NCI-H446 (cell line): ENCODE measurements at places on chromosomes 2 and 18.

- no peak for DNase-seq
These were observed 40.8 kb upstream of the PXDN start for GRCh38 chr2:1784986-1785617.

DNA sequence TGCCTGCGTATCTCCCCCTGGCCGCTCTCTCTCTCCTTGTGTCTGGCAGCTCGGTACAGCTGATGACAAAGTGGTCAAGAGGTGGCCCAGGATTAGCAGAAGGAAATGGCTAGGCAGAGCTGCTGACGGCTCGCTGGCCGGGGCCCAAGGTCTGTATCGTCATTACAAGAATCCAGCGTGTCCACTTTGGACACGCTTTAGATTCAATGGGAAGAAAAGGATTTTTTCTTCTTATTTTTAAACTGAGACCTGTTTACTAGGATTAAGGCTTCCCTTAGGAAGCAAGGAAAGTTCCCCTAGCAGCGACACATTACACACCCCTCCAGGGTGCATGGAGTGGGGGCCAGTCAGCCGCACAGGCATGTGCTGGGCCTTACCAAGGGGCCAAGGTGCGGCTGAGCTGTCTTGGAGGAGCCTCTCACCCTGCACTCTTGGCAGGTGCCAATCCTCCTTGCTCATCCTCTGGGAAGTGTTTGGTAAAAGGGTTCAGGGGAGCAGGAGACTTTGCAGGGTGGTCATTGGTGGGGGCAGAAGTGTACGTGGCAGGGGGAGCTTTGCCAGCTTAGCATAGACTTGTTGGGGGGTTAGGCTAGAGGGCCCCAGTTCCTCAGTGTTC lies 76.8 kb downstream of the POLR1A start:
- no peak for DNase-seq

DNA sequence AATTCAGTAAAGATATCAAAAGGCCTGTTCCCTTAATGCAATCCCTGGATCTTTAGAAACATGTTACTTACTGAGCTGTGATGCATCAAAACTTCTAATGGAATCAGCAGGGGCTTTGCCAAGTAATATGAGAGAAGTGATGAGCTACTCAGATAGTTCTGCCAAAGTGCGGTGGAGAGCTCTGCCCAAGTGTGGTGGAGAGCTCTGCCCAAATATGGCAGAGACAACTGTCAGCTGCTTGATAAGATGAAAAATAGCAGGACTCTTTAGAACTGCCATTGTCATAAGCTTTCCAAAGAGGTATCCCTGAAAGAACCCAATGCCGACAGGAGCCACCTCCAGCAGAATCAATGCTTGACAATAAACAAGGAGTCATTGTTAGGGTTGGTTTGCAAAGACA lies 167.9 kb upstream of the SLC39A10 start:
- DNase-seq: peak; percentile 83

DNA sequence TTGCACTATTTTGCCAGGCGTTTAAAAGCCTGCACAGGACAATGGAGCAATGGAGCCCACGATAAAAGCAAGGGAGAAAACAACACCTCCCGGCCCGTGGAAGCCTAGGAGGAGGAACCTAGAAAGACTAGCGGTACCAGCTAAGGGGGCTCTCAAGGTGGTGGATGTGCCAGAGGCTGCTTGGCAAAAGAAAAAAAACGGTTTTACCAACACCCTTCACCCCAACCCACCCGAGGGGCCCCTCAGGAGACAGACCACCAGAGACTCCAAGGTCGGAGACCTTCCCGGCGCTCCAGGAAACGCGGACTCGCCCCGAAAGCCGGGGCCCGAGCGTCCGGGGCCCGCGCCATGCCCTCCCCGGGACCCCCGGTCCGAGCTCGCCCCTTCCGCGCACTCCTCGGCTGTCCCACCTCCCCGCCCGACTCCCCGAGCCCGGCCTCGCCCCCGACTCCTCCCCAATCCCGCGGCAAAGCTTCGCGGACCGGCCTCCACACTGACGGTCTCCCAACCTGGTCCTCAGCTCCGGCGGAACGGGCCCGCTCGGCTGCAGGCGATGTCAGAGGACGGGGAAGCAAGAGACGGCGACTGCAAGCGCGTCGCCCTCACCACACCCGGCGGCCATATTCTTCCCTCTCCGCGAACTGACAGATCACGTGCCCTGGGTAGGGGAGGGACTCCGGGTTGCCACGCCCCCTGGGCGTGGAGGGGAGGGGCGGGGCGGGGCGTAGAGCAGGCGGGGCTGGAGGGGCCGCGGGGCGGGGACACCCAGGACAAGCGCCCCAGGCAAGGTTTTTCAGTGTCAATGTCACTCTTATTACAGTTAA lies at the start of gene KIDINS220:
Gene KIDINS220, minus strand, starts transcription at position 643 of the 824 bp plus-strand sequence. CDS start 10,520 bp downstream, outside the sequence.
- DNase-seq: peak; percentile 75

GRCh38 chr2:239249048-239249447 lies 151.8 kb downstream of the HDAC4 start:
- DNase-seq: no peak

- peak; percentile 64 for DNase-seq
These were observed 212.1 kb upstream of the NCKAP5 start for GRCh38 chr2:133780099-133780996.

DNA sequence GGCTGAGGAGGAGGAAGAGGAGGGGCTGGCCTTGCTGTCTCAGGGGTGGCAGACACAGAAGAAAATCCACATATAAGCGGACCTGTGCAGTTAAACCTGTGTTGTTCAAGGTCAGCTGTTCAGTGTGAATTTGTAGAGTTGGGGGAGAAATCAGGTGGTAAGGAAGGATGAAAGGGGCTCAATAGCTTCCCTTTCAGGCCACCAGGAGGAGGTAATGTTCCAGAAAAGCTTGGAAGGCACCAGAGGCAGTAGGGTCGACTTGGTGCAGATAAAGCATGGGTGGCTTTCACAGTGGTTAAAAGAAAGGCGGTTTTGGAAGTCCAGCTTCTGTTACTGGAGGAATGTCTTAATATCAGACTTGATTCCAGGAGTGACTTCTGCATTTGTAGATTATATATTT lies 167.4 kb downstream of the THSD7B start:
- peak; percentile 73 for DNase-seq

- peak; percentile 36 for DNase-seq
These were observed 35.8 kb downstream of the SKOR2 start for GRCh38 chr18:47215554-47216138.

GRCh38 chr2:26847655-26848335 lies at the start of gene DPYSL5:
Gene DPYSL5, plus strand, starts transcription at chr2:26848132. Its CDS starts 50,368 bp downstream, at chr2:26898500.
- peak; percentile 90 for DNase-seq

- no peak for DNase-seq
These were observed 152.4 kb upstream of the KCTD1 start for GRCh38 chr18:26700728-26701127.

DNA sequence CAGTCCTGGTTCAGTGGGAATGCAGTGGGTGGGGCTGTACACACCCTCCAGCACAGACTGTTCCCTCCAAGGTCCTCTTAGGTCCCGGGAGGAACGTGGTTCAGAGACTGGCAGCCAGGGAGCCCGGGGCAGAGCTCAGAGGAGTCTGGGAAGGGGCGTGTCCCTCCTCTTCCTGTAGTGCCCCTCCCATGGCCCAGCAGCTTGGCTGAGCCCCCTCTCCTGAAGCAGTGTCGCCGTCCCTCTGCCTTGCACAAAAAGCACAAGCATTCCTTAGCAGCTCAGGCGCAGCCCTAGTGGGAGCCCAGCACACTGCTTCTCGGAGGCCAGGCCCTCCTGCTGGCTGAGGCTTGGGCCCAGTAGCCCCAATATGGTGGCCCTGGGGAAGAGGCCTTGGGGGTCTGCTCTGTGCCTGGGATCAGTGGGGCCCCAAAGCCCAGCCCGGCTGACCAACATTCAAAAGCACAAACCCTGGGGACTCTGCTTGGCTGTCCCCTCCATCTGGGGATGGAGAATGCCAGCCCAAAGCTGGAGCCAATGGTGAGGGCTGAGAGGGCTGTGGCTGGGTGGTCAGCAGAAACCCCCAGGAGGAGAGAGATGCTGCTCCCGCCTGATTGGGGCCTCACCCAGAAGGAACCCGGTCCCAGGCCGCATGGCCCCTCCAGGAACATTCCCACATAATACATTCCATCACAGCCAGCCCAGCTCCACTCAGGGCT lies 17.5 kb upstream of the FAHD2A start:
- no peak for DNase-seq

DNA sequence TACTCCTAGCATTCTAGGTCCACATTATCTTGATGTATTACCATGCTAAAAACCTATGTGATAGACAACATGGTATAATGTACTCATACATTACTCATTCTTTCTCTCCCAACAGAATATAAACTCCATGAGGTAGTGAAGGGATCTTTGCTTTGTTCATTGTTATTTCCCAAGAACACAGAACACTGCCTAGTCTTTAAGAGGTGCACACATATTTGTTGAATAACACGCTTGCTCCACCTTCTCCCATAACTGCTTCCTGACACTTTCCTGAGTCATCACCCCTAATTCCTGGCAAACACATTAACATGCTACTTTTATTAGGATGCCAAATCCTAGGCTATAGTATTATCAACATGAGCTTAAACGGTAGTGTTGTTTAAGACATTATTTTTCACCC lies 41.3 kb downstream of the REV1 start:
- no peak for DNase-seq

DNA sequence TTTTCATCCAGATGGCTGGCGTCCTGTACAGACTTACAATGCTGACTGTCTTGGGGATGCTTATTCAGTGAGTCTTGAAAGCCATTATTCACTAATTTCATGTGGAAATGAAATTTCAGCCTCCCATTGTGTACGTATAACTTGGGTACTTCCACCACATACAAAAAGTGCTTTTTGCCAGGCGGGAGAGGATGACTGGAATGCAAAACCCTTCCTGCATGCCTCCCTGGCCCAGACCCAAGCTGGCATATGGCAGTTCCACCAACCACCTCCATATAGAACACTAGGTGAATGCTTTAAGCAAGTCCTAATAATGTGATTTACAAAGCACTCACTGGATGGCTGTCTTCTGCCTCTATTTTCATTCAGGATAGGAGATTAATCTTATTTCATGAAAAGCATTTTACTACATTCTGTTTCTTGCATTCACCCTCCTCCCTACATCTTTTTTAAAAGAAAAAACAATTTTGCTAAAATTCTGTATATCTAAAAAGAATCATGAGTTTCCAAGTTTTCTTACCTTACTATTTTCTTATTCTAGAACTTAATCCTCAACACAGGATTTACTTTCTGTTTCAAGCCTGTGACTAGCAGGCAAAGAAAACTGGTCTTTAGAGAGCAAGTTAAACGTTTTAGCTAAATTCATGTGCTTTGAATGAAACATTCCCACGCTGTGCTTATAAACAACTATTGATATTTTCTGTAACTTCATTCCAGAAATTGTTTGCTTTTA lies 327.6 kb downstream of the NCKAP5 start:
- no peak for DNase-seq

DNA sequence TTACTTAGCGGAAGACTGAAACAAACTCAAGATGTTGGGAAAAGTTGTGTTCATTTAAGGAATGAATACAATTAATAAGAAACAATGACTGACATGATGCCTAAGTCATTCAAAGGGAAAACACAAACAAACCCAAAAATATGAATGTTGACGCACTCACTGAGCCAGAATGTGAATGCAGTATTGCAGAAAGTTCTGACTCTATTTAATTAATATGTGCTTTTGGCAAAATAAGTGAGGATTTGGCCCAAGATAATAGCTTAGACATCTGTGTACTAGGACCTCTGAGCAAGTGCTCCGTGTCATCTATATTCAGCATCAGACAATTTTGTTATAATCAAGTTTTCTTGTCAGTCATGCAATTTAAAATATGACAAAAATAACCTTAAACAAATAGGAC lies 1138.8 kb upstream of the NXPH2 start:
- peak; percentile 44 for DNase-seq

- no peak for DNase-seq
These were observed 43.3 kb downstream of the PLB1 start for GRCh38 chr2:28539118-28539541.

GRCh38 chr18:5756823-5757222 lies 138.5 kb downstream of the TMEM200C start:
- DNase-seq: no peak

DNA sequence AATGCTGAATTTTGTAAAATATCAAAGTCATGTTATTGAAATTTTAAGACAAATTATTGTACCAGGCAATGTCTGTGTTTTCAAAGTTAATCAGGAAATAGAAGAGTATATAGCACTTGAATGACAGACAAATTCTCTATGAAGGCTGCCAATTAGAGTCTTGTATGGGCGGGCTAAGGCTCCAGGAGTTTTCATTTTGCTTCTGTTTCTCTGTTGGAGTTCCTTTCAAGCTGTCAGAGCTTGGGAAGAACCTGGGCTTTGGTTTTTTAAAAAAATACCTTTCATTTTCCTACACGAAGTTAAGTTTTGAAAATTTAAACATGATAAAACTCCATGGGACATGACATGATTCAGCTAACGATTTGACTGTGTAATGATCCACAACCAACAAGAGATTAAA lies 339.0 kb upstream of the KCNH7 start:
- DNase-seq: no peak

DNA sequence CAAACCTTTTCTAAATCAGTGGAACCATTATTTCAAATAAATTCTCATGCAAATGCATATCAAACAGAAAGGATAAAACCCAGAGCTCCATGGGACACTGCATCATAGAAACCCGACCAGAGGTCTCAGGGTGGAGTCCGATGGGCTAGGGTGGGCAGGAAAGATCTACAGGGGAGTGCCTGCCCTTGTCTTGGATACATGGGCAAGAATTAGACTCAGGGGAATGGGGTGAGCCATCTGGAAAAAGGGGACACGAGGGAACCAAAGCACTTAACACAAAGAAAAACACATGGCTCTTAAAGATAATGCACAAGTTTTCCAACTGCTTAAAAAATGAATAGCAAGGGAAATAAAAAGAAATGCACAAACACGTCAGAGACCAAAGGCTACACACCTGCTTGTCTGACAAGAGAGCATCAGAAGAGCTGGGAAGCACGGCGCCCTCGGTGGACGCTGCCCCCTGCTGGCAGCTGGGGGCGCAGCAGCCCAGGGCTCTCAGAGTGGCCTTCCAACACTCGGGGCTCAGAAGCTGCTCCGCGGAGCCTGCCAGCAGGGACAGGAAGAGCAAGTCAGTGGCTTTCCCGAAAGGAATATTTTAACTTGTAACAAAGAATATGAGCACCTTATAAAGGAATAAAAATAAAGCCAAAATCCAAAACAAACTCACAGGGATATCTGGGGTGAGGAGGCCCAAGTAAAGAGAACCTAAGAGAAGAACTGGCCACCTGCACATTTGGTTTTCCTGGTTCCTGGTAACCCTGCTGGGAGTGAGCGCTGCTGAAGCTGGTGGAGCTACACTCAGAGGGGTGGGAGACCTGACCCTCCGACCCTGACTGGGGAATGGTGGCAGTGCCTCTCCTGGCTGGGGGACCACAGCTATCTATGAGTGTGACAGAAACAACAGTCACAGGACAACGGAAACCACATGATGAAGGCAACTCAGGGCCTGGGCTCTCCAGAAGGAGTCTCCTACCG lies 54.5 kb downstream of the SIGLEC15 start:
- no peak for DNase-seq

GRCh38 chr2:102310964-102311640 lies at the start of gene IL1RL1:
Gene IL1RL1, plus strand, starts transcription at chr2:102311563. Its CDS starts 26,702 bp downstream, at chr2:102338265.
- no peak for DNase-seq

DNA sequence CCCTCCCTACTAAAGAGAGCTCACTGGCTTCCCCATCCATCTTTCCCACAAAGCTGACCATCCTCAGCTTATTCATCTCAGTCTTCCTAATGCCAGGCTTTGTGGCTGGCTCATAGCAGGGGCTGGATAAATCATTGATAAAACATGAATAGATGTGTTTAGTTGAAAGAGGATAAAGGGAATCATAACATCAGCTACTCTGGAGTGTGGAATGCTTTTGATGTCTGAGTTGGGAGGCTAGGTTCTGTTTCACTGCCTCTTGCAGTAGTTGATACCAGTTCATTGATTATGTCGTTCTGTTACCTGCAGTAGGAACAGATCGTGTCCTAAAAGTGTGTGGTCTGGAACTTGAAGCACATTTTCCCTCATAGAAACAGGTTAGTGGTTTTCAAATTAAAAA lies 66.3 kb upstream of the HK2 start:
- no peak for DNase-seq

- no peak for DNase-seq
These were observed 92.1 kb downstream of the TMEM18 start for GRCh38 chr2:584863-585823.
